ENCODE measurements at places on chromosomes 5 and 9.

GRCh38 chr5:59423021-59423420 is 470.5 kb downstream of the PDE4D start:
- DNase-seq = no peak

GRCh38 chr9:69412741-69413150 is 87.7 kb downstream of the ENTREP1 start:
- no peak for DNase-seq

DNA sequence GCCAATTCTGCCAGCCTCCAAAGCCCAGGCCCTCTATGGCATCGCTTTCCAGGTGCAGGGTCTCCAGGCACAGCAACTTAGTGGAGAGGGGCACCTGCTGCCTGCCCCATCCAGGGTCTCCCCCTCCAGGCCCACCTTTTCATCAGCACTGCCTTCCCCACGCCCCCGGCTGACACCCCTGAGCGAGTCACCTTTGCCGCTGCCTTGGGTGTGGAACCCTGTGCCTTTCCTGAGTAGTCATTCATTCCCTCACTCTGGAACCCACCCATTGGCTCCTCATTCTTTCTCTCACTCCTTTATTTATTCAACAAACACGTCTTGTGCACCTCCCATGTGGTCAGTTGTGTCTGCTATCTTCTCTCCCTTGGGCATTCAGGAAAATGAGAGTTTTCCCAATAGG is 14.5 kb upstream of the RPL26L1 start:
- no peak for DNase-seq

DNA sequence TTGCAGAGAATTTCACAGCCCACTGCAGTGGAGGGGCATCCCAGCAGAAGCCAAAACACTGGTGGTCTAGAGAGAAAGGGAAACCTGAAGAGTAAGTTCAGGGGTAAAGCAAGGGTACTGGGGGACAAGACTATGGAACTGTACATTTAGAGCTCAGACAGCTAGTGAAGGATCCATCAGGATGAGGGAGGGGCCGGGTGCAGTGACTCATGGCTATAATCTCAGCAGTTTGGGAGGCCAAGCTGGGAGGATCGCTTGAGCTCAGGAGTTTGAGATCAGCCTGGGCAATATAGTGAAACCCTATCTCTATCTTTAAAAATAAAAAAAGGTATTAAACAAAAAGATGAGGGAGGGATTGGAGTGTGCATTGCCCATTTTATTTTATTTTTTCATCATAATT is 7.8 kb upstream of the ANKH start:
- DNase-seq = no peak

- no peak for DNase-seq
These were observed 444.3 kb upstream of the CLINT1 start for GRCh38 chr5:158303275-158303674.

DNA sequence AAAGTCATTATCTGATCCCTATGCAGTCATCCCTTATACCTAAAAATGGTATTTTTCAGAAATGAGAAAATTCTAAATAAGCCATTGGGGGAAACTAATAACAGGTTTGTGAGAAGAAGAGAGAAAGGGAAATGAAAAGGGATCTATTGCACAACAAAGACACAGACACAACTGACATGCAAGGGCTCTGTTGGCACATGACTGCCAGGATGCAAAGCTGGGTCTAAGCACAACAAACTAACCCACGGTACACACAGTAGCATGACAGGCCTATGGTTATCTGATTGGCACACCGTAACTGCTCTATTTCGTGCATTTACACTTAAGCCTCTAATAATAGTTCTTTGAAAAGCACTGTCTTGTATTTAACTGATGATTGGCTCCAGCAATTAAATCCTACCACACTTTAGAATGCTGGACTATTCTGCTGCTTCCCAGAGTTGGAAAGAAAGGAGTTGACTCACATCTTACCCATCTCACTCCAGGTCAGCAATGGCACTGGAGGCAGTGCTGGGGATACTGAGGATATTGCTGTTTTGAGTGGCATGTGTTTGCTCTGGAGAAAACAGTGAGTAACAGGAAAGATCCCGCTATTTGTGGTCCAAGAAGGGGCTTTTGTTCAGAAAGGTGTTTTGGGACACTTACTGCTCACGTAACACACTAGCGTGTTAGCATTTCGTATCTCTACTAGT is 328.3 kb downstream of the GLIS3 start:
- DNase-seq = no peak

DNA sequence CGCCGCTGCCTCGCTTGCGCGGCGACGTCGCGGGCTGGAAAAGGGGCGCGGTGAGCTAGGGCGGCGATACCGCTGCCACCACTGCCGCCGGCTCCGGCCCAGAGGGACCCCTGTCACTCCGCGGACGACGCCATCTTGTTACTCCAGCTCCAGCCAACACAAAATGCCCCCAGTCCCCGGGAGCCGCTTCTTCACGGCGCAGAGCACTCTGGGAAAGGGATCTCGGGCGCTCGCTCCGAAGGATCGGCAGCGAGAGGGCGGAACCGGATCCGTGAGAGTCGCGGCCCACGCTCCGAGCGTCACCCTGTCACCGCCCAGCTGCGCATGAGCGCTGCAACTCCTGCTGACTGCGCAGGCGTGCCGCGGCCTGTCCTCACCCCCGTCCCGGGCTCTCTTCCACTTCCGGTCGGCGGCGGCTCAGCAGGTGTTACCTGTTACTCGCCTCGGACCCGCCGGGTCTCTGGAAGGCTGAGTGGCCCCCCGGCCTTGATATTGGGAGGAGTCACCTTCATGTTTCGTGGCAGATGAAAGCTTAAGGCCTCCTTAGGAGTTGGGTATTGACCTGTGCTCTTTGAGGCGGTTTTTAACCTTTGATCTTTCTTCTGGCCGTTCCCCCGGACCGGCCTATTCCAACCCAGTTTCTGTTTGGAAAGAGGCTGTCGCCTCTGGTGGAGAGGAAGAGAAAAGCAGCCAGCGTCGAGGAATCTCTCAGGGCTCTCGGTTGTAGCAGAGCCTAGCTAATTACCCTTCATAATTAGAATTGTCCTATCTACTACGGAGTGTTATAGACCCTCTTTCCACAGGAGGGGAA is at the start of gene CSNK1A1:
Gene CSNK1A1, minus strand, starts transcription at position 213 of the 811 bp plus-strand sequence. CDS start 475 bp downstream, outside the sequence.
- DNase-seq = peak; percentile 96

GRCh38 chr5:133861161-133861737 is 107.2 kb downstream of the C5orf15 start:
- DNase-seq = no peak

GRCh38 chr5:120901199-120901598 is 437.1 kb downstream of the PRR16 start:
- no peak for DNase-seq

- no peak for DNase-seq
These were observed 18.6 kb downstream of the DCANP1 start for GRCh38 chr5:135428586-135428985.

DNA sequence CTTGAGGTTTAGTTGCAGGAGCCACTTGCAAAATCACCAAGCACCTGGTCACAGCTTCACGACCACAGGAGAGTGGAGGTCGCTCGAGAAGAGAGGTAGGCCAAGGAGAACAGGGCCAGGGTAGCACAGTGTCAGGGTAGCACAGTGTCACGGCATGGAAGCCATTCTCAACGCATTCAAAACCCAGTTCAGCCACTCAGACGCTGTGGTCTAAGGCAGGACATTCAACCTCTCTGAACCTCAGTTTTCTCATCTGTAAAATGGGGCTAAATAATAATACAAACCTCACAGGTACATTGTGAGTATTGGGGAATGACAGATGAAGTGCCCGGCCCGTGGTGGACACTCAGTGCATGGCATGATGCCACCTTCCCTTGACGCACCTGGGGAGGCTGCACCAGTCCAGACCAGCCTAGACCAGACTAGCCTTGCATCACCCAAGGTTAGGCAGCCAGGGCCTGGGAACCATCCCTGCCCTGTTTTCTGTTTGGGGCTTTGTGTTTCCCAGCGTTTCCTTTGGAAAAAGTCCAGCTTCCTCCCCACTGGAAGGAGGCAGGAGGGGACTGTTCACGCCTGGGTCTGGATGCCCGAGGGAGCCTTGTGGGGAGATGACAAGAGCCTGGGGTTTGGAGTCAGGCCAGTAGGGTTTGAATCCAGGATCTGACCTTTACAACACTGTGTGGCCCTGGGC is 7.8 kb upstream of the LMX1B start:
- no peak for DNase-seq

DNA sequence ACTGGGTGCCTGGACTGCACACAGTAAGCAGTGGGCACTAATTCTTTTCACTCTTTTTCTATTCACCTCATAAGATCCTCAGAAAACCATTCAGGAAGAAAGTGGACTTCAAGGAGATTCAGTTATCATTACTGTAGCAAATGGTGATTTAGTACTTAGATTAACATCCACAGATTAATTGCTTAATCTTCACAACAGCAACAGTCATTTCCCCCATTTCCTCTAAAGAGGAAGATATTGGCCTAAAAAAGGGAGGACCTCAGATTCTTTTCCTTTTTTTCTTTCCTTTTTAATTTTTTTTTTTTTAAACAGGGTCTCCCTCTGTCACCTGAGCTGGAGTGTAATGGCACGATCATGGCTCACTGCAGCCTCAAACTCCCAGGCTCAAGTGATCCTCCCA is 64.4 kb downstream of the AUH start:
- DNase-seq = no peak

DNA sequence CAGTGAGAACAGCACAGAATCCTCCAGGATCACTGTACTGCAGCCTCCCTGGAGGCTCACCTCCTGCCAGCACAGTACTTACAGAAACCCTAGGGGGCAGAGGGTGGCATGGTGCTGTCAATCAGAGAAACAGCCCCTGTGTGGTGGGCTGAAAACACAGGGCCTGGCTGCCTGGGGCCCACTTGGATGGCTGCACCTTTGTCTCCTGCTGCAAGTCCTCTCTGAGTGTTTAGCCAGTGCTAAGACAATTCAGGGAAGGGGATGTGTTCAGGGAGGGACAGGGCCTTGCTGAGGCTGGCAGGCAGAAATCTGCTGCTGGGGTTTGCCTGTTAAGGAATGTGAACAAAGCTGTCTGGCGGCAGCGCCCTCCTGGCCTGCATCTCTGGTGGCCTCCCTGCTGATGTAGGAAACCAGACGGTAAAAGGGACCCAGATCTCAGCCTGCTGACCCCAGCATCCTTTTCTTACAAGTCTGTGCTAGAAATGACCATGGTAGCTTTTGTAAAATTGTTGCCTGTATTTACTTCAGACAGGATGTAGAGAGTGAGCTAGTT is 39.5 kb downstream of the PRRC2B start:
- DNase-seq = no peak

DNA sequence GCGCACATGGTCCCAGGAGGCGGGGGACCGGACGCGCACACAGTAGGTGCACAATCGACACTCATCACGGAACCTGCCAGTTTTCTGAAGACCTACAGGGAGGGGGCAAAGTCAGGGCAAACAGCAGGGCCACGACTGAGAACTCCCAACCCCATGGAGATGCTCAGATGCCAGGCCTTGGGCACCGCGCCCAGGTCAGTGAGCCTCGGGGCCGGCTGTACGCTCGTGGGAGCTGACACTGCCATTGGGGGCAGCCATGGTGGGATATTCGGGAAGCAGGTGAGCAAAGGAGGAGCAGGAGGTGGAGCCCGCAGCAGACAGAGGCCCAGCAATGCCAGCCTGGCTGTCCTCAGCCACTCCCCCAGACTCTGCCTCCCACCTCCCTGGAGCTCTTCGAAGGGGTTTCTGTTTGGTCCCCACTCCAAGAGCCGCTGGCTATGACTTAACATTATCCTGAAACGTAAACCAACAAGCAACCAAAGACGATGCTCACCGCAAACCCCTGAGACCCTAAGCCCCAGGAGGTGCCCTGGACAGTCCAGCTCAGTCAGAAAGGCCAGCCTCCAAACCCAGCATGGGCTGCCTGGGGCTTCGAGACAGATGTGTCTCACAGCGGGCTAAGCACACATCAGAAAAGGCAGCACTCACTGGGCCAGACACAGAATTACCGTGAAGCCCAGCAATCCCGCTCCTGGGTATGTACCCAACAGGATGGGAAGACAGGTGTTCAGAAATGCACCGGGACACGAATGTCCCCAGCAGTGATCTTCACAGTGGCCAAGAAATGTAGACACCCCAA is 78.4 kb downstream of the VAV2 start:
- DNase-seq = no peak

DNA sequence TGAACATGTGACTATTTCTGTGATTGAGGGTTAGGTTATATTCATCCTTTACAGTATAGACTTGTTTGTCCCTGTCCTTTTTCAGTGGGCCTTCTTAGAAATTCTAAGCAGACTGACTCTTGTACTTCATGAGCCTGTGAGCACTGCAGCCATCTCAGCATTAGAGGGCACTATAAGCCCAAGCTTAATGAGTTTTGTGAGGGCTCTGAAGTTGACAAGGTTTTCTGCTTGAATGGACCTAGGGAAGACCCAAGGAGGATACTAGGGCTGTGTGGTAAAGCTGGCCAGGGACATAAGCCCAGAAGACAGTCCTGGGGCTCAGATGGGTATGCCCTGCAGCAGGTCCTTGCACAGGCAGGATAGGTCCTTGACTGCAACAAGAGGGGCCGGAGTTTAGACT is 126.5 kb downstream of the MRPS30 start:
- DNase-seq = no peak

- no peak for DNase-seq
These were observed 79.3 kb downstream of the PPP2R2B start for GRCh38 chr5:146799231-146799630.

DNA sequence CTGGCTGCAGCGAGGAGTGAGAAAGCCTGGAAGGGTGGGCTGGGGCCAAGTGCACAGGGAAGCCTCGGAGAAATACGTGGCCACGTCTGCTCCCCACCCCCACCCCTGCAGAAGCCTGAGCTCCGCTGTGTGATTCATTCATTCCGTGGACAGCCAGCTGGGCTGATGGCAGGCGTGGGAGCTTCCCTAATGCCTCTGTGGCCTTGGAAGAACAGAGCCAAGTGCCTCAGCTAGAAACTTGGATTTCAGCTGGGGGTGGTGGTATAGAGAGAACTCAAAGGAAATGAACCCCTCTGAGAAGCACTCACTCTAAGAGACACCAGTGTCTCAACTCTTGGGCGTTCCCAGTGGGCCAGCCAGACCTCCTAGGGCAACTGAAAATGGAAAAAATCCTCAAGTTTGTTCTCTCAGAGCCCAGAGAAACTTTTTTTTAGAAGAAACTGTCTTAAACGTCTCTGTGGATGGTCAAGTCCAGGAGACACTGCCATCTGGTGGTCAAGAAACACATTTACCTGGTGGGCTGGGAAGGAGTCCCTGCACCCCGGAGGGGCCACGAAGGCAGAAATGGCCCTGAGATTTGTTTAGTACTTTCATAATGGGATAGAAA is 18.0 kb downstream of the ATOX1 start:
- DNase-seq = no peak

DNA sequence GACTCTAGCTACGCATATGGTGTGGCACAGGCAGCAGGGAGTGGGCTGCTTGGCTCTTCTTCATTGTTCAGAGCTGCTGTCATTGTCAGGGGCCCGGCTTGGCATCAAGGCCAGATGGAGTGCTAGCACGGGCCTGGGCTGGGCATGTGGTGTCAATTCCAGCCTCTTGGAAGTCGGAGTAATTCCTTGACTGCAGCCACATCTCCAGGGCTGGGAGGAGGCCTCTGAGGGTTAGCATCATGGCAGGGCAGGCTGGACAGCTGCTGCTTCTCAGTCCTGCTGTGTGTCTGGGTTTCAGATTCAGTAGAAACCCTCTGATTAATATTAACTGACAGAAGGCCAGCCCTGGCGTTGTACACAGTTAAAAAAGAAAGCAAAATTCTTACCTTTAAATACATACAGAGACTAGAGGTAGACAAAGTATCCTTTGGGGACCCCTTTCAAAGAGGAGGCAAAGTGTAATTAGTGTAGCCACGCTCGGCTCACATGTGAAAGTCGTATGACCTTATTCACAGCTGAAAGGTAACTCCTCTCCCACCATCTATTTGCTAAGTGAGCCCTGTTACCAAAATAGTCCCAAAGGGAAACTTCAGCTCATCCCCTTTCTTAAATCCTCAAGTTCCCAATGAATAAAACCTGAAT is 126.4 kb downstream of the DOCK2 start:
- DNase-seq = no peak

GRCh38 chr5:131413605-131414559 is 150.0 kb downstream of the CDC42SE2 start:
- no peak for DNase-seq

Data from stimulated activated CD4-positive, alpha-beta T cell treated with anti-CD3 and anti-CD28 coated beads, Interleukin-1b, Interleukin-23, amount 100 ng/mL, for 1 hour (primary cell).